ENCODE measurements at places on chromosomes 4 and X. TPM values are rescaled to one million over a fixed set of nuclear protein-coding genes. Genes with fewer than 3 reads are reported as not detected.

- DNase-seq = no peak
Measured at GRCh38 chr4:119736559-119736958, 108.0 kb upstream of the PDE5A start.

DNA sequence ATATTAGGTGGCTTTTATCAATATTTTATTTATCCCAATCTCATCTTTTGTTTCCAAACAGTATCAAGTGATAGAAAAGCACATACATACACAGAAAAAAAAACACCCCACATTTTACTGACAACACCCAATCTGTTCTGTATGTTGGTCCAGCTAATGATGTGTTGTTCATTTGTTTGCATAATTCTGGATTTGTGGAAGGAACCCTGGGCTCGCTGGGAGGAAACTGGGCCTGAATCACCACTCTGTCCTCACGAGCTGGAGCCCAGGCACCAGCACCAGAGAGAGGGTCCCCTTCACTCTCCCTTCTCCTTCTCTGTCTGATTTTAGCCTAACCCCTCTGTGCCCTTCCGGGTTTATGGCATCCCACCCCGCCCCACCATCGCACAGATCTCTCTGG is 79.8 kb downstream of the PSAPL1 start:
- no peak for DNase-seq

DNA sequence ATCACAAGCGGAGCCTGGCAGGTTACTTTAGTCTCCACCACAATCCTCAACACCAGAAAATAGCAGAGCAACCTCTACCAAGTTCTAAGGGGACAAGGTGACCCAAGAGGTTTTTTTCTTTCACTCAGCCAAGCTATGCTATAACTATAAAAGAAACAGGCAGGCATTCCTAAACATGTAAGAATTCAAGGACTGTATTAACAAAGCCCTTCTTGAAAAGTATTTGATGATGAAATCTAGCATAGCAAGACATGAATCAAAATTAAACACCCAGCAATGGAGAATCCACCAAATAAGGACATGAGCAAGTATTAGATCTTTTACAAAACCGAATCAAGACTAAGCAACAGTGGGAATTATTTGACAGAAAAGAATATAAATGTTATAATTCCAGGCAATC is 25.7 kb upstream of the C1QTNF7 start:
- DNase-seq = no peak

- no peak for DNase-seq
Measured at GRCh38 chr4:158513256-158513655, 8.4 kb upstream of the RXFP1 start.

- DNase-seq = peak; percentile 83
Measured at GRCh38 chrX:108025954-108026600, 18.8 kb upstream of the VSIG1 start.

GRCh38 chrX:107673933-107674479 is 45.7 kb downstream of the PRPS1 start:
- peak; percentile 67 for DNase-seq

Gene AWAT2
- total RNA-seq = 0.21 TPM

Gene RTL9
- total RNA-seq = not detected

All from endothelial cell of umbilical vein (primary cell).